ENCODE measurements at places on chromosomes 5 and 9.

DNA sequence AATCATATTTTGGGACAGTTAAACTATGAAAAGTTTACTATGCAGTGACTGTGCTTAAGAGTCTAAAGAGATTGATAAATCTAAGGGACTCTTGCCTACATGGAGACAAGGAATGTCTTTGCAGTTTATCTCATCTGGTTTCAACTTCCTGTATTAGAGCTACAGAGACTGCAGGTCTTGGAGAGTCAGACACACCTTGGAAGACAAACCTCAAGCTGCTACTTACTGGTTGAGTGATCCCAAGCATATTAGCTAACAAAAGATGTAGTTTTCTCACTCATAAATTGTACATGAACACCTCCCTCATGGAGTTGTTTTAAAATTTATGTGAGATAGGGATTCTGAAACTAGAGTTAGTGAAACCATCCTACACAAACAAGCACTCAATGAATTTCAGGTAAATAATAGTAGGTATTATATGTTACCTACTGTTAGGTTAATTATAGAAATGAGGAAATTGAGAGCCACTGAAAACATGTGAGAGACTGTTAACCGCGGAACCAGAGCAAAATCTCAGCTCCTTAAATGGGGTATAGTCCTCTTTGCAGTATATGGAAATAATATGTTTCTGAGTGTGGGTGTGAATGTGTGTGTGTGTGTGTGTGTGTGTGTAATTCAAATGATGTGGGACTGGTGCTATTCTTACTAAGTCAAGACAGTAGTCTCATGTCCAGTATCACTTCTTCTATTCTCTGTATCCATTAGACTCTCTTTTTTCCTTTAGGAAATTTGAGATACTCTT lies 752.1 kb downstream of the DTWD2 start:
- no peak for DNase-seq

DNA sequence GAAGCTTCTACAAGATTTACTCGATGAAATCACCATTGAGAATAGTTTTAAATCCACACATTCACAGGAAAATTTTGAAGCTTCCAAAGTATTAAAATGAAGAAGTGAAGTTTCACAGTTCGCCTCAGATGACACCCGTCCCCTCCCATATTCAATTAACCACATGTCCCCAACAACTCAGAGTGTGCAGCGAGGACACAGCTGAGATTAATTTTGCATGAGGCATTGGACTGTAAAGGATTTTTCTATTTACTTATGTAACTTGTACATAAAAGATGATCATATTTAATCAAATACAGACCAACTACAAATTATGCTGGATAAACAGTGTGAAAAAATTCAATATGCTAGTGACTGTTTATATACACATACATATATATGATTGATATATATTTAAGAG lies 84.7 kb upstream of the OLFM1 start:
- DNase-seq = no peak

DNA sequence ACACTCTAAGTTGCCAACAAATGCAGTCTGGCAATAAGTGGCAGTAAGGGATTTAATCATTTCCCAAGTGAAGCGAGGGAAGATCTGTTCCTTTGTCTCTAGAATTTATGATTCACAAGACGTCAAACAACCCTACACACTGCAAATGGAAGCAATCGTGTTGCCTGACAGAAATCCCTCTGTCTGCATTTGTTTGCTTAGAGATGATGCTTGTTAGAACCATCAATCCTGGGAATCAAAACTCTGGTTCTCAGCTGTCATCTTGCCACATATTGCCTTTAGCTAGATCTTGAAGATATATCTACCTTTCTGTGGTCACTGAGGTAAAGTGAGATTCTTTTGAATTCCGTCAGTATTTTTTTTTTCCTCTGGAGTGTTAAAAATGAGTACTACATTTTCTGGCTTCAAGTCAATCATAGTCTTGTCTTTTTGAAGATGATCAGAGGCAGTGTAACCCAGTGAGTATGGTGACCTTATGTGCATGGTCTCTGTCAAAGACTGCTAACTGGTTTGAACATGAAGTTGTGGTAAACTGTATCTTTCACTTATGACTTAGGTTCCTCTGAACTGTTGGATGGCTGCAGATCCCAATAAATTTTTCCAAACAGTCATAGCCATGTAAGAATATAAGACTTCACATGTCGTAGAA lies 106.4 kb upstream of the STARD4 start:
- no peak for DNase-seq

DNA sequence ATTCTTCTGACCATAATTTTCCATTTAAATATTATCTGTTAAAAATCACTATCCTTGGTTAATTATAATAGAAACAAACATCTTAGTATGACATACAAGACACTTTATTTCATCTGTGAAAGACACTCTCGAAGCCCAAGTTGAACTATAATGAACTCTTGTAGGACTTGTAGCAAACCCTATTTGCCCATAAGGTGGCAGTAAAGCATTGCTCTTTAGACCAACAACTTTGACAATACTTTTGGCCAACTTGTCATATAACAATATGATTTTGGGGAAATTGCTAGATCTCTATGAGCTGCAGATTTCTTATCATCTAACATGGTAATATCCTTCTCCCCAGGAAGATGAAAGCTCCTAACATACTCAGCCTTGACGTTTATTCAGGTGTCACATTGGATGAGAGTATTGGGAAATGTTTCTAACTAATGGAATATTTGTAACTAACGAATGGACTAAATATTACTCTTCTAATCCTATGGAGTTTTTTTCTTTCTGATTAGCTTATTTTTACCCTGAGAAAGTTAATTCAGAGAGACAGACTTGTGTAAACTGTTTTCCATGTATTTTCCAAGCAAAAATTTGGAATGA lies 11.0 kb downstream of the SPINK14 start:
- no peak for DNase-seq

DNA sequence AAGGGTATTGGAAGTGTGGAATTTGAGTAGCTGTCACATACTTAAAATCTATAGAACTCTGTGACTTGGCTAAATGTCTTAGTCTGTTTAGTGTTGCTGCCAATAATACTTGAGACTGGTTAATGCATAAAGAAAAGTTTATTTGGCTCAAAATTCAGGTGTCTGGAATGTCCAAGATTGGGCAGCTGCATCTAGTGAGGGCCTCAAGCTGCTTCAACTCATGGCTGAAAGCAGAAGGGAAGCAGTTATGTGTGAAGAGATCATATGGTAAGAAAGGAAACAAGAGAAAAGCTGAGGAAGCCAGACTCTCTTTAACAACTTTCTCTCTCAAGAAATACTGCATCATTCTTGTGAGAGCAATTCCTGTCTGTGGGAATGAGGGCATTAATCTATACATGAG lies 1043.3 kb upstream of the CDH6 start:
- DNase-seq = no peak

GRCh38 chr9:135320943-135321342 lies 158.6 kb upstream of the PPP1R26 start:
- DNase-seq = no peak

DNA sequence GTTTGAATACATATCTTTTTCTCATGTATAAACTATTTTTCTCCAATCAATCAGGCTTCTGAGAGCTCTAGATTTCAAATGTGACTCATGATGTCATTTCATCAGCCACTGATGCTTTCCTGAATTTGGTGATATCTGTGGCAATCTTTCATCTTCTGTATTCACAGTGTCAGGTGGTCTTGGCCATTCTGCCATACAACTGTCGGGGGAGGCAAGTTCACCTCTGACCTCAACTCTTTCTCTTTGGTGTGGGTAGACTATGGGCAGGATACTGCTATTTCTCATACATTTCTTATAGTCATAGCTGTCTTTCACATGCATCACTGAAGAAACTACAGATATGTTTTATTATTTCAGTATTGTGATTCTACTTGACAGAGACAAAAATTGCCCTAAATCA lies 414.1 kb upstream of the MEF2C start:
- DNase-seq = no peak

GRCh38 chr5:151890299-151890698 lies 34.4 kb downstream of the GLRA1 start:
- DNase-seq = no peak

- no peak for DNase-seq
Measured at GRCh38 chr9:78326564-78326963, 29.6 kb downstream of the PSAT1 start.

DNA sequence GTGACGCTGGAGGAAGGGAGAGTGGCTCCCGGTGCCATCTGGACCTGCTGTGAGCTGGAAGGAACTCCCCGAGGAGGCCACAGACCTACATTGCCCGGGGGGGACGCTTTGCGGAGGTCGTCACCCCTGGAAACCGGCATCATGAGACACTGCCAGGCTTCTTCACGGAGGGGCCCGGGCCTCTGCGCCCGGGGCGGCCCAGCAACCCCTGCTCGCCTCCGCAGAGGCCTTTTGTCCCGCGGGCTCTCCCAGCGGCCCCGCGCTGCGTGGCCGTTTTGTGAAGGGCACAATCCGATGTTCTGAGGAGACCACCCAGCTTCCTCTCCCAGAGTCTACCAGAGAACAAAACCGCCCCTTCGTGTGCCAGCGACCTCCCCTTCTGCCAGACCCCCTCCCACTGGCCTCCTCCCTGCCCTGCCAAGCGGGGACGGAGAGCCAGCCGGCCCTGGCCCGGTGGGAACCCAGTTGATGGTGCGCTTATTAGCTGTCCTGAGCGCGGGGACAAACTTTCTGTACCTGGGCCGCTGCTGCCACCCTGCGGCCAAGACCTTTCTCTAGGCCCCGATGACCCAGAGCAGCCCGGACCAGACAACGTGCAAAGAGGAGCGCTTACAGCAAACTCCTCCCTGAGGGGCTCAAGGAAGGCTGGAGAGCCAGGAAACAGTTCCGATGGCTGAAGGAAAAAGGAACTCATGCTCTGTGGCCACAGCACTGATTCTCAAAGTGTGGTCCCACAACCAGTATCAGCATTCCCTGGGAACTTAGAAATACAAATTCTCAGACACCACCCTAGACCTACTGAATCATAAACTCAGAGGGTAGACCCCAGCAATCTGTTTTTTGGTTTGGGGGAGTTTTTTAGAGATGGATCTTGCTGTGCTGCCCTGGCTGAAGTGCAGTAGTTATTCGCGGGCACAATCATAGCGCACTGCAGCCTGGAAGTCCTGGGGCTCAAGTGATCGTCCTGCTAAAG lies 86.7 kb downstream of the SLC1A3 start:
- no peak for DNase-seq

- no peak for DNase-seq
Measured at GRCh38 chr5:41270423-41271251, 57.3 kb upstream of the C6 start.

DNA sequence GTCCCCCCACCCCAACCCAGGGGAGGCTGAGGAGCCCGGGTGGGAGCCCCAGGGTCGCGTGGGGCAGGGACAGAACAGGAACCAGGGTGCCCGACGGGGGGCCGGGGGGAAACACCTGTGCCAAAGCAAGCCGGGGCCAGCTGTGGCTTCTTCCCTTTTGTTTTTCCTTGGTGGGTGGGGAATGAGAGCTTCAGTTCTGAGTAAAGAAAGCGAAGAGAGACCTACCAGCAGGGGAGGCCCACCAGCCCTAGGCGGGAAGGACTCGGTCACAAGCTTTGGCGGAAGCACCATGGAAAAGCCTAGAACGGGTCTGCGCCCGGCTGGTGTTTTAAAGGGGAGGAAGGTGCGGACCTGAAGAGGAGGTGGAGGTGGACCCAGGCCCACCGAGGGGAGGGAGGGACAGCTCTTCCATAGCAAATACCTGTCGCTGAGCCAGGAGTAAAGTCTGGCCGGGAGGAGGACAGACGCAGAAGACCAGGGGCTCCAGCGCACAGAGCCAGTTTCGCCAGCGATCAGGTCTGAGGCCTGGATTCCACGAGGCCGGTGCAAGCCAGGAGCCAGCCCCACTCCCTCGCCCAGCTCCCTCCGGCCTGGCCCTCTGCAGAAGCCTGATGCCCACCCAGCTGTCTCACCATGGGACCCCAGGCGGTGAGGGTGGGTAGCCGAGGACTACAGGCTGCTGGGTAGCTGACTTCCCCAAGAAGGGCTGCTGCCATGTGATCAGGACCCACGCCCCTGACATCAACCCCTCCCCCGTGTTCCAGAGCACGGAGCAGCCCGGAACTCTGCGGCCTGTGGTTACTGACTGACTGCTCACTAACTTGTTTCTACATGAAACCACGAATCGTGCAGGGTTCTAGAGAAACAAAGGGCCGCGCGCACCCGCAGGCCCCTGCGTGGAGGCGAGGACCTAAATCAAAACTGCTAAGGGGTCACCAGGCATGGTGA lies 849 bp upstream of the MGAT1 start:
- peak; percentile 75 for DNase-seq

DNA sequence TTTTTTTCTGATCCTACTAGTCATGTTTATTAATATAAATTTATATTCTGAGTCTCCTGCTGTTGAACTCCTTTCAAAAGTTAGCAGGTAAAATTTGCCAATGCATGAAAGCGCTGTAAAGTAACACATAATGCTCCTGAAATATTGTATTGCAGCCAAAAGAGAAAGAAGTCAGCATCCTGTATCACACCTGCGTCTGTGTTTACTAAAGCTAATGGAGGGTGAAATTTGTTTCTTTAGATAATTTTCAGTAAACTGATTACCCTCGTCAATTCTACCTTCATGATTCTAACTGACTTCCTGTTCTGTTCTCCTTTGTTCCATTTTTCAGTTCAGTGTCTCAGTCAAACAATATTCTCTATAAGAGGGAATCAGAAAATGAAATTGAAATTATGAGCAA lies 415.4 kb downstream of the CDH9 start:
- no peak for DNase-seq

DNA sequence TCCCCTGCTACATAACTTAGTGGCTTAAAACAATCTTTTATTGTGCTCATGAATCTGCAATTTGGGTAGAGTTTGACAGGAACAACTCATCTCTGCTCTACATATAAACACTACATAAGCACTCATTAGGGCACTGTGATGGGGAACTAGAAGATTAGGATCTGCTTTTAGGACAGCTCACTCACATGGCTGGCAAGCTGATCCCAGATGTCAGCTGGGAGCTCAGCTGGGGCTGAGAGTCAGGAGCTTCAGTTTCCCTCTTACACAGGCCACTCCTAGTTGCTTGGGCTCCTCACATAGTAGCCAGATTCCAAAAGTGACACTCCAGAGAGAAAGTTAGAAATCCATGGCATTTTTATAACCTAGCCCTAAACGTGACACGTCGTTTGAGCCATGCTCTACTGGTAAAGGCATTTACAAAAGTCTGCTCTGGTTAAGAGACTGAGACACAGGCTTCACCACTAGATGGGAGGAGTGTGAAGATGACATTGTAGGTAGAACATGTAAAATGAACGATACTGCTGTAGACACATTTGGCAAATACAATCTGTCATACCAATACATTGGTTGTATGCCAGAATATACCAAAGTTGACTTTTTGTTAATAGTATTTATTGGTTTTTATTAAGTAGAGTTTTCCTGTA lies 23.6 kb downstream of the SCAI start:
- DNase-seq = no peak

GRCh38 chr9:107316795-107317661 lies 33.9 kb downstream of the RAD23B start:
- DNase-seq = no peak

- DNase-seq = no peak
Measured at GRCh38 chr9:69204849-69205248, 30.8 kb downstream of the TJP2 start.
